ENCODE measurements at places on chromosomes 3 and 15.

DNA sequence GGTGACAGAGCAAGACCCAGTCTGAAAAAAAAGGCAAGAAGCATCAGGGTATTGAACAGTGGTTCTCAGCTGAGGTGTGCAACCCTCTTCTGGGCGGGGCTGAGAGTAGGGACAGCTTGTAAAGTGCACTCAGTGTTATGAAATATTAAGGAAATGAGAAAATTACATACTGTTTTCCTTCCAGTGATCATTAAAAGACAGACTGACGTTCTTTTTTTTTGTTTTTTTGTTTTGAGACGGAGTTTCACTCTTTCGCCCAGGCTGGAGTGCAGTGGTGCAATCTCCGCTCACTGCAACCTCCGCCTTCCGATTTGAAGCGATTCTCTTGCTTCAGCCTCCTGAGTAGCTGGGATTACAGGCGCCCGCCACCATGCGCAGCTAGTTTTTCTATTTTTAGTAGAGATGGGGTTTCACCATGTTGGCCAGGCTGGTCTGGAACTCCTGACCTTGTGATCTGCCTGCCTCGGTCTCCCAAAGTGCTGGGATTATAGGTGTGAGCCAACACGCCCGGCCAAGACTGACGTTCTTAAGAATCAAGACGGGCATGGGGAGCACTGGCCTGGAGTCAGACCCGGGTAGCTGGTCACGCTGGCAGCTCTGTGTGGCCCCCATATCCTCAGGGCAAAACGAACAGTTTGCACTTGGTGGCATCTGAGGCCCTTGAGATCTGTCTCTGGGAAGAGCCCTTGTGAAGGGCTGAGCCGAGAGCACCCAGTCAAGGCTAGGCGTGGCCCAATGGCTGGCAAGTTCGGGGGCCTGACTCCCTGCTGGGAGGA is 11.4 kb downstream of the MAN2A2 start:
- no peak for DNase-seq

- no peak for DNase-seq
Observed at GRCh38 chr3:473033-473800, 276.7 kb downstream of the CHL1 start.

DNA sequence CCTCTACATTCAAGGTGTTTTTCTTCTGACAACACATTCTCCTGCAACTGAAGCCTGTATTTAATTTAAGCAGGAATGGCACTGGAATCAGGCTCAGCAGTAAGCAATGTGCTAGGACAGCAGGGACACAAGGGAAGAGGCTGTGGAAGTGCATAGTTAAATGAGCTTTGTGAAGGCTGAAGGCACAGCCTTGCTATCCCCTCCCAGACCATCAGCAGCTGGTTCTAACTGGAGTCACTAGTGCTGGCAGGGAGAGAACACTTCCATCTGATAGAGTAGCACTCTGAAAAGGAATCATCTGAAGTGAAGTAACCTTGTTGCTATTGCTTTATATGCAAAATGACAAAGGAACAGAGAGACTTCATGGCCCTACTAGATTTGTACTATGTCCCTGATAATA is 14.7 kb downstream of the UQCC5 start:
- no peak for DNase-seq

GRCh38 chr3:196332168-196332567 is 6.0 kb downstream of the TM4SF19 start:
- no peak for DNase-seq

DNA sequence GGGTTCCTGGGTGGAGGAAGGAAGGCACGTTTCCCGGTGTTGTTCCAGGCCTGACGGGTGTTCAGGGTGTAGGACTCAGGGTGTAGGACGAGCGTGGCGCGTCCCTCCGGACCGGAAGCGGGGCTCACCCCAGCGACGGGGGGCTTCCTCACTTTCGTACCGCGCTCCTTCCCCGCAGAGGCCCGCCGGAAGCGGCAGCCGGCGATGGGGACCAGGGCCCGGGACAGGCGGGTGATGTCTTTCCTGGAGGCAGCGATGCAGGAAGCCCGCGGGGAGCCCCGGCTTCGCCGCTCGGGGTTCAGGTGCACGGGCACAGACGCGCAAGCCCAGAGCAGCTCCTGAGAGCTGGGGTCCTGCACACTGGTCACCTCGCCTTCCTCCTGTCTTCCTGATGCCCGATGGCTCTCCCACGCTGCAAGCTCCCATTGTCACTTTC is 13.4 kb downstream of the FOXL2NB start:
- DNase-seq: no peak

DNA sequence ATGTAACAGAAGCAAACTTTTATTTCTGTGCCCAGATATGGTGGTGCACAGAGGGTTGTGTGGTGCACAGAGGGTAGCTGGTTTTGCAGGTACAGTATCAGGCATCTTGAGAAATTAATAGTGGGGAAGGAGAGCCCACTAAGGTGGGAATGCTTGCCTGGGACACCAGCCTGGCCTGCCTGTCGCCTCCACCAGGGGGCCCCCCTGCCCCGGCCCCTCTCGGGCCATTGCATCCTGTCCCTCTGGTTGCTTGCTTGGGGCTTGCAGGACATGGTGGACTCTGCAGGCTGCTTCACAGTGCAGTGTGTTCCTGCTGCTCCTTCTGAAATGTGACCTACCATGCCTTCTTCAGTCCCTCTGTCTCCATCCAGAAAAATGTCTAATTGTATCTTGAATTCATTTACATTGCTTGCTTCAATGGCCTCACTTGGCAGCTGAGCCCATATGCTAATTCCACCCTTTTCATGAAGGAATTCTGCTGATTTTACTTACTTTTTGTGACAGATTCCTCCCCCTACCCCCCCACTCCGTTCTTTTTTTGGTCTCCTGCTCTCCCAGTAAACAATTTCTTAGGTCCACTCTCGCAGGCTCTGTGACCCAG is 73.6 kb downstream of the EEFSEC start:
- no peak for DNase-seq

Measured in GOT3 (cell line).